ENCODE measurements at places on chromosomes 4 and X.

- no peak for DNase-seq
Measured at GRCh38 chrX:12197030-12197429, 58.8 kb downstream of the FRMPD4 start.

GRCh38 chrX:155417769-155418168 lies 35.9 kb downstream of the F8A2 start:
- no peak for DNase-seq

GRCh38 chrX:43314525-43314924 lies 341.6 kb upstream of the MAOA start:
- DNase-seq, result no peak

GRCh38 chr4:620851-621261 lies 4.5 kb upstream of the PDE6B start:
- no peak for DNase-seq

DNA sequence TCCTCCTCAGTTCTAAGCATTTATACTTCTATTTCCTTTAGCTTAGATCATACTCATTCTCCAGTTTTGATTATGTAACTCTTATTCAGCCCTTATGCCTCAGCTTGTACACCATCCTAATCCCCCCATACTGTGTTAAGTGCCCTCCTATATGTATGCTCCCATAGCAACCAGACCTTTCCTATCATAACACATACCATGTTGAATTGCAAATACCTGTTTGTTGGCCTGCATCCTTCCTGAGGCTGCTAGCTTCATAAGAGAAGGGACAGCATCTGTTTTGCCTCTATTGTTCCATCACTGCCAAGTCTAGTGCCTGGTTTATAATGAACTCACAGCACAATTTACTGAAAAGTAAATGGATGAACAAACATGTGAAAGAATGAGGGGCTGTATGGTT lies 443.7 kb downstream of the CENPC start:
- no peak for DNase-seq

All from NCI-H1417 treated with DMSO at 0.1 percent for 48 hours (cell line).